Activated CD4-positive, alpha-beta T cell treated with anti-CD3 and anti-CD28 coated beads for 4 hours (primary cell): ENCODE measurements at places on chromosomes 4 and X.
A peak's percentile ranks its signal among the peaks of the same experiment; 100 is the strongest.

GRCh38 chrX:131067216-131067615, 9.1 kb downstream of the ARHGAP36 start:
- no peak for DNase-seq

DNA sequence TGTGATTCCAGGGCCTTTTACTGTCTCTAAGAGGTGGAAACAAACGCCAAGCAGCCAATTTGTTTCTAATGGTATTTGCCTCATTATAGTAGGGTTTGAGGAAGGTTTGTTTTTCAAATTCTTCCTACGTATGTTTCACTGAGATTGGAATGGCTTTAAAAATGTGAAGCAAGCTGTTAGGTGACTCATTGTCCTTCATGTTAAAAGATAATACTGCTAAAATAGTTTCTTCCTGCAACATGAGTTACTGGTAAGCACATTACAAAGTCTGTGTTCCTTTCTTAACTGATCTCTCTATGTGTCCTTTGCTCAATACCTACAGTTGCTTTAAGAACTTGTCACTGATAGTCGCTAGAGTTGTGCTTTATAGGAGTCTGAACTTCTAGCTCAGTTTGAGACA, 1183.9 kb downstream of the RPA4 start:
- no peak for DNase-seq

GRCh38 chr4:140092094-140092851, 61.7 kb downstream of the MAML3 start:
- DNase-seq = no peak

GRCh38 chr4:29046781-29047180, 1673.4 kb upstream of the PCDH7 start:
- DNase-seq = no peak

DNA sequence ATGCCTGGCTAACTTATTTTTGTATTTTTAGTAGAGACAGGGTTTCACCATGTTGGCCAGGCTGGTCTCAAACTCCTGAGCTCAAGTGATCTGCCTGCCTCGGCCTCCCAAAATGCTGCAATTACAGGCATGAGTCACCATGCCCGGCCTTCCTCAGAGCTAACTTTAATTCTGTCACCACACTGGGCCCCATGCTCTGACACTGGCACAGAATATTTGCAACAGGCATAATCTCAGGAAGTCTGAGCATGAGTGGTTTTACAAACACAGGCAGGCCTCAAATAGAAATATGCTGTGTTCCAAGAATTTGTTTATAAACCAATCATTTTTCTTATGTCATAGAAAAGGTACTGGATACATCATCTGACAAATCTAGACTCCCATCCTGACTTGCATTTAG, 32.7 kb upstream of the FAM9C start:
- peak; percentile 43 for DNase-seq

GRCh38 chrX:40108959-40109287, 11.2 kb upstream of the BCOR start:
- peak; percentile 69 for DNase-seq

GRCh38 chrX:24335871-24336270, 22.0 kb upstream of the SUPT20HL2 start:
- no peak for DNase-seq

GRCh38 chr4:22473268-22473667, 42.6 kb downstream of the ADGRA3 start:
- DNase-seq = no peak

- no peak for DNase-seq
These were observed 576.2 kb upstream of the SMIM31 start for GRCh38 chr4:164177753-164178152.

DNA sequence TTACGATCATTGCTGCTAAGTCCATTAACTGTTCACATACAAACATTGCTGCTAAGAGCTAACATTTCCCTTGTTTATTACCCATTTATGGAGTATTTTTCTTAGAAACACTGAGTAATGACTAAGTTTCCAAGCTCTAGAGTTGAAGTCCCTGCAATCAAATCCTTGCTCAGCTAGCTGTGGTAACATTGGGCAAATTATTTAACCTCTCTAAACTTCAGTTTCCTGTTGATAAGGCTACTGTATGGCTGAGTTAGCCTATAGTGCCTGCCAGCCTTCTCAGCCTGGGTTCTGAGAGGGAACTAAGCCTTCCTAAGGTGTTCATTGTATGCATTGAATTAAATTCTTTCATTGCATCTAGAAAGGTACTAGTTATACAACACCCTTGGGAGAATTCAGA, 15.2 kb upstream of the SCOC start:
- DNase-seq = no peak

- DNase-seq = no peak
These were observed 6.6 kb downstream of the MSL3 start for GRCh38 chrX:11764602-11765067.

- no peak for DNase-seq
These were observed 19.6 kb downstream of the ACSL1 start for GRCh38 chr4:184806229-184806550.

DNA sequence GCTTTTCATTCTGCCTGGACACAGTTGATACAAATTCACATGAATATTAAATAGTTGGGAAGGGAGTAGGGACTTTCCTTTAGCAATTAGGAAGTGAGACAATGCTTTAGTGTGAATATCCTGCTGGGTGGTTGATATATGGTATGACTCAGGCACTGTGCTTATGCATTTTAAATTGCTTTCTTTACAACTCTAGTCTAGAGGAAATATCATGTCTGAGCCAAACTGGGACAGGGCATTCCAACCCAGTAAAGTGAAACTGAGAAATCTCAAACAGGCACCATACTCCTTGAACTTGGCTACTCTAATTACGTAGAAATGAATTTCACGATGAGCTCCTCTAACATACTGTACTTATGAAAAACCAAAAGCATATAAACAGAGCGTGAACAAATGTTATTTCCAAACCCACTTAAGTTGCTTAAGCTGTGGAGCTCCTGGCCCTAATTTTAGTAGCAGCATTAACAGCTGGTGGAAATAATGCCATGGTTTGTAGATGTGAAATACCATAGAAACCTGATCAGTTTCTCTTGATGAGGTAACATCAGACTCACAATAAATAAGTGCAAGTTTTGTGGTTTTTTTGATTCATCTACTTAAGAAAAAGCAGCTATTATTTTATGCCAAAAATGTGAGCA, 242.9 kb upstream of the GK2 start:
- DNase-seq = no peak

- no peak for DNase-seq
These were observed 87.6 kb downstream of the MRPL1 start for GRCh38 chr4:77950203-77950602.

DNA sequence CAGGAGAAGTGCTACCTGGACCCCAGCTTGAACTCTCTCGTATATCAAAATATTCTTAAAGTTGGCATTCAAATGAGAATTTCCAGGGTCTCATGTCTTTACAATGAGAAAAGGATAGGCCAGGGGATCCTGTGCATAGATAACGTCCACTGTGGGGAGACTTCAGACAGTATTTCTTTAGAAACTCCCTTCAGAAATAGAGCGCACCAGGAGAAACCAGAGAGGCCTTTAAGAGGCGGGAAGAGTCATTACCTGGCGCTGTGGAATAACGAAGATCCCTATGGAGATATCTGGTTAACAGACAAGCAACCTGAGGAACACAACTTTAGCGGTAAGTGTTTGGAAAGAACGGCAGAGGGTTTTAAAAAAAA, 600 bp downstream of the RADX start:
- no peak for DNase-seq

GRCh38 chr4:98958065-98958464, 29.1 kb upstream of the EIF4E start:
- DNase-seq = no peak

DNA sequence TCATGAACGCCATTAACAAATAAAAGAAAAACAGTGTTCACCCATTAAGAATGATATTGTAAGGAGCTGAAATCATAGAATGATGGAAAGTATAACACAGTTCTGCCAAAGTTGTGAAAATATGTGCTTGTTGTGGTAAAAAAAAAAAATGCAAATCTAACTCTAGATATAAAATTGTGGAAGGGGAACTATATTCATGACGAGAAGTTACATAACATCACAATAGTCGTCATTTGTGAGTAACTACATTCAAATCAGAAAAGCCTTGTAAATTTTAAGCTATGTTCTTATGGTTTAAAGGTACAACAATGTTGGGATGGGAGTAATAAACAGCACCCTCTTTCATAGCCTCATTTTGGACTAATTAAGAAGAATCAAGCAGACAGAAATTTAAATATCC, 57.6 kb upstream of the PRDM8 start:
- no peak for DNase-seq

DNA sequence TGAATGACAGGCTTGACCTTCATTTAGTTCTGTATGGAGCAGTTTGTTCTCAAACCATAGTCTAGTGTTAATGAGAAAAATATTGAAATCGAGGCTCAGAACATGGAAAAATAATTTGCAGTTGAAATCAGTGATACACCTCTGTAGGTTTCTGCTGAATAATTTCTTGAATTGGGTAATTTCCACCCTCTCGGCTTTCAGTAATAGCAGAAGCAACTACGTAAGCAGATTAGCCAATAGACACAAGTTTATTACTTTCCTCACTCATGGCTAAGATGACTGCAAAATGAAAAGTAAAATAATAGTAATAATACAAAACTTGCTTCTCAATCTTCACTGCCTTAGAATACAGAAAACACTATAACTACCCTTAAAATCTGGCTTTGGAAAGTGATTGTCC, 46.0 kb downstream of the USP38 start:
- DNase-seq = no peak

DNA sequence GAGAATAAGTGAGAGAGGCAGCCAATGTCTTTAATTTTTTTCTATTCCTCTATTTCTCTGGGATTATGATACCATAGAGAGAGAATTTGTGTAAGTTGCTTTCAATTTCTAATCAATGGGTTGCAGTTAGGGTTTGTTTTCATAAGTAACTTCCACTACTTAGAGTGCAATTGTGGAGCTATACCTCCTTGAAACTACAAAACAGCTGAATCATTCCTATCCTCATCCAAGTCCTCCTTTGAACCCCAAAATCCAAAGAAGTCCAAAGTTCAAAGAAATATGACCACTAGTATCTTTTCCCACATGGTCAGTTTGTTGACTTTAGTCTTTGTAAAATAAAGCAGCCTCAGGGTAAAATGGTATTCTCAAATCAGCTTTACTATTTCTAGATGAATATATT, 1085.4 kb upstream of the INTU start:
- no peak for DNase-seq

DNA sequence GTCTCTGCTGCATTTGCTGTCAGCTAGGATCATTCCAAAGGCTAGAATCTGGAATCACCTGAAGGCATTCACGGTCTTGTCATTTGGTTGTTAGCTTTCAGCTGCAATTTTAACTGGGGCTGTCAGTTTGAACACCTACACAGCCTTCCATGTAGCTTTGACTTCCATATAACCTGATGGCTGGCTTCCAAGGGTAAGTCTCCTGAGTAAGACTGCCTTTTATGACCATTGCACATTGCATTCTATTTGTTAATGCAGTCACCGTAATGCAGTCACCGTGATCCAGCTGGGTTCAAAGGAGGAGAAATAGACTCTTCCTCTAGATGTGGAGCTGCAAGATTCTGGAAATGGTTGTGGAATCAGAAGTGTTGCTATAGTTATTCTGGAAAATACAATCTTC, 1284.2 kb downstream of the ADGRL3 start:
- DNase-seq = no peak

- DNase-seq = no peak
These were observed 1715.1 kb upstream of the IGFBP7 start for GRCh38 chr4:58825278-58825677.

GRCh38 chrX:77930581-77930980, 20.1 kb downstream of the ATP7A start:
- no peak for DNase-seq

GRCh38 chr4:39030725-39031124, 1.5 kb downstream of the TMEM156 start:
- DNase-seq = no peak

- no peak for DNase-seq
These were observed 332.9 kb downstream of the PPP3CA start for GRCh38 chr4:101014417-101014816.
